ENCODE measurements at places on chromosomes 6 and 20. TPM values are rescaled to one million over a fixed set of nuclear protein-coding genes. Genes with fewer than 3 reads are reported as not detected.

GRCh38 chr6:1802491-1803395 lies 193.0 kb downstream of the FOXC1 start:
- no peak for DNase-seq

The LSM14B gene
- 77.7 TPM for total RNA-seq

The ANGPT4 gene
- not detected for total RNA-seq

DNA sequence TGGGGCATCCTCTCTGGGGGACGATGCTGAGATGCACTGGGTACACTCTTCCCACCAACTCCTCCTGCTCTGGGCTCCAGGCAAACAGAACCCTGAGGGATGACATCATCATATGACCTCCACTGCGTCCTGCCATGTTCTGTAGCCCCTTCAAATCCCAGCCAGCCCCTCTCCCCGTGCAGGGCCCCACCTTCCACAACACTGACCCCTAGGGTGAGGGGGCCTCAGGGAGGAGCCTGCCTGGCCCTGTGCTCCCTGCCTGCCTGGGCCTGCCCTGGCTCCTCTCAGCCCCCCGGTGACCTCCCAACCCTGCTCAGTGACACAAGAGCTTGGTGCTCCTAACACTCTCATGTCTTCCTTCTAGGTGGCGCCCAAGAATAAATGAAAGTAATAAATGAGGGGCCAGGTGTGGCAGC lies 9.6 kb upstream of the SPDEF start:
- DNase-seq: no peak

DNA sequence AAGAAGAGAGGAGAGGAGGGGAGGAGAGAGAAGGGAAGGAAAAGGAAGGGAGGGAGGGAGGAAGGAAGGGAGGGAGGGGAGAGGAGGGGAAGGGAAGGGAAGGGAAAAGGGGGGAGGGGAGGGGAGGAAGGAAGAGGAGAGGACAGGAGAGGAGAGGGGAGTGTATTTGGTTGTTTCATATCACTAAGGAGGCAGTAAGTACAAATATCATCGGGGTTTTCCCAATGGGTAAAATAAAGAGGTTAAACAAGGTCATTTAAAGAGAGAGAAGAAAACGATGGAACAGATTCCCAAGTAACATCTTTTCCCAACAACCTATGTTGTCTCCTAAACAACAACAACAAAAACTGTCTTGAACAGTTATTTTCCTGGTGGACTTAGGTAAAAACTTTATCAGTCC lies 43.6 kb downstream of the MBOAT1 start:
- DNase-seq: no peak

The PRICKLE4 gene
- not detected for total RNA-seq

The L3MBTL1 gene
- 9.0 TPM for total RNA-seq

- no peak for DNase-seq
Measured at GRCh38 chr6:22848121-22848520, 278.8 kb downstream of the HDGFL1 start.

DNA sequence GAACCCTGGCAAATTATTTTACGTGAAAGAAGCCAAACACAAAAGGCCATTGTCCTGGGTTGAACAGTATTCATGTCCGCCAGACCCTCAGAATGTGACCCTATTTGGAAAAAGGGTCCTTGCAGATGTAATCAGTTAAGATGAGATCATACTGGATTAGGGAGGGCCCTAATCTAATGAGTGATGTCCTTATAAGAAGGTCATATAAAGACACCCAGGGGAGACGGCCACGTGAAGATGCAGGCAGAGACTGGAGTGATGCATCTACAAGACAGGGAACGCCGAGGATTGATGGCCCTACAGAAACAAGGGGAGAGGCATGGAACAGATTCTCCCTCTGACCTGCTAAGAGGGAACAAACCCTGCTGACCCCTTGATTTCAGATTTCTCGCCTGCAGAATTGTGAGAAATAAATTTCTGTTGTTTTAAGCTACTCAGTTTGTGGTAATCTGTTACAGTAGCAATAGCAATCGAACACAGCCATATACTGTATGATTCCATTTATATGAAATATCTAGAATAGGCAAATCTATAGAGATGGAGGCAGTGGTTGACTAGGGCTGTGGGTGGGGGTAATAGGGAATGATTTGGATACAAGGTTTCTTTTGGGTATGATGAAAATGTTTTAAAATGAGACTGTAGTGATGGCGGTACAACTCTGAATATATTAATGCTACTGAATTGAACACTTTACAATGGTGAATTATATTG lies 132.9 kb upstream of the NUP153 start:
- DNase-seq: no peak

GRCh38 chr6:73675466-73676098 lies 20.4 kb upstream of the CD109 start:
- peak; percentile 71 for DNase-seq

GRCh38 chr6:18062733-18063132 lies 59.7 kb downstream of the NHLRC1 start:
- no peak for DNase-seq

The GNMT gene
- 7.0 TPM for total RNA-seq

- DNase-seq: no peak
Measured at GRCh38 chr6:13765570-13765969, 48.8 kb downstream of the MCUR1 start.

- no peak for DNase-seq
Measured at GRCh38 chr6:148347441-148348054, 4.9 kb downstream of the SASH1 start.

The SMIM13 gene
- total RNA-seq: 9.5 TPM

- peak; percentile 99 for DNase-seq
Measured at GRCh38 chr6:41568585-41569384, 22.6 kb downstream of the FOXP4 start.

DNA sequence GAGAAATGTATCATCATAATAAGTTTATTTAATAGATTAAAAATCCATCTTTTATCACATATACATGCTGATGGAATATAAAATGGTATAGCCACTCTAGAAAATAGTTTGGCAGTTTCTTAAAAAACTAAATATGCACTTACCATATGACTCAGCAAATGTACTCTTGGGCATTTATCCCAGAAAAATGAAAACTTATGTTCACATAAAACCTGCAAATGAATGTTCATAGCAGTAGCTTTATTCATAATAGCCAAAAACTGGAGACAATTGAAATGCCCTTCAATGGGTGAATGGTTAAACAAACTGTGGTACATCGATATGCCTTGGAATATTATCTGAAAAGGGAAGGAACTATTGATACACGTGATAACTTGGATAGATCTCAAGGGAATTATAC lies 6.4 kb upstream of the NCOA7 start:
- DNase-seq: no peak

GRCh38 chr6:95017922-95018321 lies 559.4 kb upstream of the MANEA start:
- DNase-seq: no peak

DNA sequence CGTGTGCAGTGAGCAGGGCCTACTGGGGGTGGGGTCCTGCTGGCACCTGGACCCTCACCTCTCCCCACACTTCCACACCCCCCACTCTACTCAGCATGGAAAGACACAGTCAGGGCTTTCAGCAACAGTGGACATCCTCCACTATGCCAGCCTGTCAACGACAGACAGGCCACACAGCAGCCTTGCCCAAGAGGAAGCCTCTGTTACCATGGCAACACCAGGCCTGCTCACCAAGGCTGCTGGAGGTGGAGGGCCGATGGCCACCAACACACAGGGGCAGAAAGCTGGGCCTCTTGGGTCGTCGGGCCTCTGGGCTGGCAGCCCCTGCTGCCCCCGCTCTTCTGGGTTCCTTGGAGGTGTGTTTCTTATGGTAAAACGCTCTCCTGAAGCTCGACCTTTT lies 13.6 kb downstream of the BNIP5 start:
- DNase-seq: no peak

GRCh38 chr6:127484212-127484863 lies 25.1 kb upstream of the KIAA0408 start:
- peak; percentile 73 for DNase-seq

- no peak for DNase-seq
Measured at GRCh38 chr6:56188429-56188828, 59.0 kb downstream of the COL21A1 start.

DNA sequence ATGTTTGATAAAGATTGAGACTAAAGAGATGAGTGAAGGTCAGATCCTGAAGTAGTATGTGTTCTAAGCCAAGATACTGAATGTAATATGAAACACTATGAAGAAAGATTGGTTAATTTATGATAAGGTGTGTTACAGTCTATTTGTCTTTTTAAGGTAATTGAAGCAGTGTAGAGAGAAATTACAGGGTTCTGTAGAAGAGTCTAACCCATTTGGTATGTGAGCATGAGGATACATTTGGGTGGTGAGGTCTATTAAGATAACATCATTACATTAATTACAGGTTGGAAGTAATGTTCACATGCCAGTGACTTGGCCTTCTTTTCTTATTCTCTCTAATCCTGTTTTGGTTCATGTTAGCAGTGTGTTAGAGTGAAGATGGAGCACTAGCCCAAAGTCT lies 61.4 kb downstream of the AFDN start:
- DNase-seq: no peak

DNA sequence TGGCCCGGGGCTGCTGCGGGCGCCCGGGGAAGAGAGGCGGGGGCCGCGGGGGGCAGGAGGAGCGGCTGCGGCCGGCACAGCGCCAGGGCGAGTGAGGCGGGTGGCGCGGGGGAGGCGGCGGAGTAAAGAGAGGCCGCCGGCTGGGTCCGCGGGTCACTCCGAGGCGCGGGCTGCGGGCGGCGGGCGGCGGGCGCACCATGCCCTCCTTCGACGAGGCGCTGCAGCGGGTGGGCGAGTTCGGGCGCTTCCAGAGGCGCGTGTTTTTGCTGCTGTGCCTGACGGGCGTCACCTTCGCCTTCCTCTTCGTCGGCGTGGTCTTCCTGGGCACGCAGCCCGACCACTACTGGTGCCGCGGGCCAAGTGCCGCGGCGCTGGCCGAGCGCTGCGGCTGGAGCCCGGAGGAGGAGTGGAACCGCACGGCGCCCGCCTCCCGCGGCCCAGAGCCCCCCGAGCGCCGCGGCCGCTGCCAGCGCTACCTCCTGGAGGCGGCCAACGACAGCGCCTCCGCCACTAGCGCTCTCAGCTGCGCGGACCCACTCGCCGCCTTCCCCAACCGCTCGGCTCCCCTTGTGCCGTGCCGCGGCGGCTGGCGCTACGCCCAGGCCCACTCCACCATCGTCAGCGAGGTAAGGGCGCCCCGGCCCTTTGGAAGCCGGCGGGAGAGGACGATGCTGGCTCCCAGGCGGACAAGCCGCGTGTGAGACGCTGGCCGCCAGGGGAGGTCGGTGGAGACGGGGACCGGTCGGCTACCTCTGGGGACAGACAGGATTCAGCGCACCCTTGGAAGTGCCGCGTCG lies at the start of gene SLC22A3:
SLC22A3 (plus strand) TSS at position 156 of the 797 bp plus-strand sequence; CDS start at position 198, 42 bp downstream.
- DNase-seq: no peak

GRCh38 chr6:29525311-29525639 lies 34.3 kb downstream of the UBD start:
- no peak for DNase-seq

GRCh38 chr6:137156650-137157049 lies 16.8 kb downstream of the IL22RA2 start:
- DNase-seq: no peak

GRCh38 chr6:35034411-35035191 lies 106.5 kb downstream of the TCP11 start:
- DNase-seq: no peak
